ENCODE measurements at places on chromosomes 13 and 19.

DNA sequence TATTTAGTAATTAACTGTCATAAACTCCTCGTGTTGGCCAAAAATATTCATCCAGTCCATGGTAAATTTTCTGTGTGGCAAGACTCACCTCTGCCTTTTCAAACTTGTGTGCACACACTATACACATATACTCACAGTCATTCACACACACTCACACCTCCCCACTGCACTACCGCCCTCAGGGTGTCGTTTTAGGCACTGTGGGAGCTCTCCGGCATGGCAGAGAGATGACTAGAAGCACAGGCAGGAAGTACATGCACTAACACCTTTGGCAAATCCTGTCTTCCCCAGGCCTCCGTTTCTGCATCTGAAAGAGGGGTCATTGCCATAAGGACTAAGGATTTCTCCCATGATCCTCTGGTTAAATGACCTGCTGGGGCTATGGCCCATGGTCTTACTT lies 62.6 kb upstream of the FARP1 start:
- DNase-seq, result no peak

- no peak for DNase-seq
Observed at GRCh38 chr19:32543115-32543900, 37.7 kb upstream of the PDCD5 start.

- DNase-seq, result no peak
Observed at GRCh38 chr13:78638216-78638615, 20.7 kb downstream of the OBI1 start.

DNA sequence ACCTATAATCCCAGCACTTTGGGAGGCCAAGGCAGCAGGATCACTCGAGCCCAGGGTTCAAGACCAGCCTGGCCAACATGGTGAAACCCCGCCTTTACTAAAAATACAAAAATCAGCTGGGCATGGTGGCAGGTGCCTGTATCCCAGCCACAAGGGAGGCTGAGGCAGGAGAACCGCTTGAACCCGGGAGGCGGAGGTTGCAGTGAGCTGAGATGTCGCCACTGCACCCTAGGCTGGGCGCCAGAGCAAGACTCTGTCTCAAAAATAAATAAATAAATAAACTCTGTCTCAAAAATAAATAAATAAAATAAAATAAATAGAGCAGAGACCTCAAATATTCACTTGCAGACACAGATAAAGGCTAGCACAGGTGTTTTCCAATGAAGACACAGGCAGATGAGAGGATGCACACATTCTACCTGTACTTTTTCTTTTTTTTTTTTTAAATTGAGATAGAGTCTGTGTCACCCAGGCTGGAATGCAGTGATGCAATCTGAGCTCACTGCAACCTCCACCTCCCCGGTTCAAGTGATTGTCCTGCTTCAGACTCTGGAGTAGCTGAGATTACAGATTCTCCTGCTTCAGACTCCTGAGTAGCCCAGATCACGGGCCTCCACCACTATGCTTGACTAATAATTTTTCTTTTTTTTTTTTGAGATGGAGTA lies 2.7 kb upstream of the RPS16 start:
- no peak for DNase-seq

- DNase-seq, result no peak
Observed at GRCh38 chr19:35216016-35216832, 12.3 kb downstream of the FAM187B start.

GRCh38 chr13:85430216-85430794 lies 368.9 kb downstream of the SLITRK6 start:
- no peak for DNase-seq

Data from anterior cingulate cortex (tissue), 58 donors.